ENCODE measurements at places on chromosomes 5 and 9.
A peak's percentile ranks its signal among the peaks of the same experiment; 100 is the strongest.

GRCh38 chr9:92706218-92706940, 36.4 kb upstream of the IPPK start:
- no peak for DNase-seq

- no peak for DNase-seq
Observed at GRCh38 chr5:75656311-75657003, 45.2 kb downstream of the ANKDD1B start.

- no peak for DNase-seq
Observed at GRCh38 chr5:157971571-157972216, 112.7 kb upstream of the CLINT1 start.

DNA sequence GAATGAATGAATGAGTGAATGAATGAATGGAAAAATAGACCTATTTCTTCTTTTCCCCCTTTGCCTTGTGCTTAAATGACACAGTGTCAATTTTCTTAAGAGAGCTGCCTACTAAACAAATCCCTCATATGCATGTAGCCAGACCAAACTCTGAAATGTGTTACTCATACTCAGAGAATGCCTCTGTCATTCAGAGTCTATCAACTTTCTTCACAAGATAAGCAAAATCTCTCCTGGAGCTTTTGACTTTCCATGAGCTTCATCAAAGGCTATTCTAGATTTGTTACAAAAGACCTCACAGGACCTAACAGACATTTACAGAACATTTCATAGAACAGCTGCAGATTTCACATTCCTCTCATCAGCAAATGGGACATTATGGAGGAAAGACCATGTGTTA, 275.7 kb upstream of the MSX2 start:
- no peak for DNase-seq

- DNase-seq: no peak
Observed at GRCh38 chr9:35552376-35552775, 52.7 kb upstream of the TESK1 start.

DNA sequence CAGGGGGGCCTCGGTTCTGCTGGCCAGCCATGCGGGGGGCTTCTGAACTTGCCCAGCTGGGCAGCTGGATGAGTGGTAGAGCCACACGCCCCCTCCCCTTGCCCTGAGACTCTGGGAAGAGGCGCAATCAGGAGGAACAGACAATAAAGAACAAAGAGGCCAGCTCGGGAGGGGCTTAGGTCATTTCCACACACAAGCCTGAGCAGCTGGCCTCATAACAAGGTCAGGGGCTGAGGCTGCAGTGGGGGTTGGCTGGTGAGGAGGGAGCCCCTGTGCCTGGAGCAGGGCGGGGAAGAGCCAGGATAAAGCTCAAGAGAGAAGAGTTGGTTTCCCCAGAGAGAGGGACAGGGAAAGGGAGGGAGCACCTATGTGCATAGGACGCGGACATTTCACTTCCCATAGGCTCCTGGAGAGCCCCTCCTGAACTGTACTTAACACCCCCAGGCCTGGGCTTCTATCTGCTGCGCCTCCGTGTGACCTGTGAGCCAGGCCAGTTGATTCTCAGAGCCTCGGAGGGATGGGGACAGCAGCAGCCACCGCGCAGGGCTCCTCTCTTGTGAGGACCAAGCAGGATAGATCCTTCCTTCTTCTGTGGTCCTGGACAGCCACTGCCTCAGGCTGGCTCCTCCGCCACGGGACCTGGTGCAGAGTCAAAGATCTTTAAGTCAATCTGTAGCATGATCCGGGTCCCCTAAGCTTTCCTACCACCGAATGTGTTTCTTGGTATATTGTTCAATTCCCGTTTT, 75.3 kb upstream of the GGTA1 start:
- DNase-seq: no peak

- no peak for DNase-seq
Observed at GRCh38 chr5:32445287-32445758, 783 bp upstream of the ZFR start.

- DNase-seq: no peak
Observed at GRCh38 chr5:100407053-100407452, 128.1 kb upstream of the FAM174A start.

GRCh38 chr5:132375957-132376356, 6.4 kb downstream of the SLC22A5 start:
- no peak for DNase-seq

DNA sequence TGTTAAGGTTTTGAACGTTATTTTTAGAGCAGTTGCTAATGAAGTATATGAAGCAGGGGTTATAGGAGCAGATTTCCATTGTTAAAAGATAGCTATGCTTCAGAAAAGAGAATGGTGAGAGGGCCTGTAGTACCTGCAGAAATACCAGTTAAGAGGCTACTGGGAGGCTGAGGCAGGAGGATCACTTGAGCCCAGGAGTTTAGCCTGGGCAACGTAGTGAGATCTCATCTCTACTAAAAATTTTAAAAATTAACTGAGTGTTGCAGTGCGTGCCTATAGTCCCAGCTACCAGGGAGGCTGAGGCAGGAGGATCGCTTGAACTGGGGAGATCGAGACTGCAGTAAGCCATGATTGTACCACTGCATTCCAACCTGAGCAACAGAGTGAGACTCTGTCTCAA, 148.8 kb downstream of the ZCCHC7 start:
- DNase-seq: no peak

DNA sequence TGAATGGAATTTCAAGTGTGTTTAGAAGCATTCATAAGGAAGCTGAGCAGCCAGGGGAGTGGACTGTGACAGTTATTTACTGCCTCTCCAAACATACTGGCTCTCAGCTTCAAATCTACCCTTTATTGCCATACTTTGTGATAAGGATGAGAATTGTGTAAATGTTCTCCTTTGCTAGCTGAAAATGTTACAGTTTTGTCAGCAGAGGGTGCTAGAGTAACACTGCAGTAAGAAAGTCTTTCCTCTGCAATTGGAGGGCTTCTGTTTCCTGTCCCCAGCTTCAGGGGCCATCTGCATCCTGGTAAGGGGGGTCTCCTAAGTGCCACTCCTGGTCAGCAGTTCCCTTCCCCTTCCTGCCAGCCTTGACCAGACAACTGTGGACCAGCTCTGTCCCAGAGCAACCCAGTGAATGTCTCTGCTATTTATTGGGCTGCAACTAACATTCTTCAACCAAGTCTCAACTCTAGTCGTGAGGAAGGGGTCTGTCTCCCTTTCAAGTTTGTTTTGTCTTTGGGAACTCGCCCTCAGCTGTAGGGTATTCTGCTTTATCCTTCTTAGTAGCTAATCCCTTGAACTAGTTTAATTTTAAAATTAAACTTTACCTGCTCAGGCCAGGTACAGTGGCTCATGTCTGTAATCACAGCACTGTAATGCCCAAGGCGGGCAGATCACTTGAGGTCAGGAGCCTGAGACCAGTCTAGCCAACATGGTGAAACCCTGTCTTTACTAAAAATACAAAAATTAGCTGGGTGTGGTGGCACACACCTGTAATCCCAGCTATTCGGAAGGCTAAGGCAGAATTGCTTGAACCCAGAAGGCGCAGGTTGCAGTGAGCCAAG, 45.3 kb downstream of the RAPGEF6 start:
- no peak for DNase-seq

DNA sequence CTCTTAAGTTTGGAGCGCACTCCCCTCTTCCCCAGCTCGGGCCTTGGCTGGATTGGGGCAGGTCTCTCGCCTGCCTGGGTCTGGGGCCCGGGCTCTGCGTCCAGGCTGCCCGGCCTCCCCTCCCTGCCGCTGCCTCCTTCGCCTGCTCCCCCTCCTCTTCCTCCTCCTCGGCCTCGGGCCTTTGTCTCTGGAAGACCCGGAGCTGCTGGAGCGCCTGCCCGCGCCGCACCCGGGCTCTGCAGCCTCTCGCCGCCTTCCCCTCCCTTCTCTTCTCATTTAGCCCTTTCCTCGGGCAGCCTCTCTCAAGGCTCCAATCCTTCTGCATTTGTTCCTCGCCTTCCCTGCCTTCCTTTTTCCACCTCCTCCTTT, 218.5 kb downstream of the C9orf50 start:
- no peak for DNase-seq

DNA sequence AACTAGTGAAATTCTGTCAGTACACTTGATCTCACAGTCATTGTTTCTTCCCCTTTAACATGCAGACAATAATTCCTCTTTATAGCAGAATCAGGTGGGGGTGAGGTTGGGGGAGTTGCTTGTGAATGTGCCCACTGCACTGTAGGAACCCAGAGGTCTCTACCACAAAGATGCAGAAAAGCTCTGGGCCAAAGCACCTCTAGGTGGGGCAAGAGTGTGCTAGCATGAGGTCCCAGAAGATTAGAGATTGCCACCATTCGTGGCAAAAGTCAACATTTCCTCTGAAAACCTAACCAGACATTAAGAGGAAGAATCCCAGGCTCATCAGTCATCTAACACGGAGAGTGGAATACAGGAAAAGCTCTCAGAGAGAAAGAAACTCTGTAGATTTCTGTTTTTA, 74.5 kb downstream of the PTCD2 start:
- DNase-seq: no peak

DNA sequence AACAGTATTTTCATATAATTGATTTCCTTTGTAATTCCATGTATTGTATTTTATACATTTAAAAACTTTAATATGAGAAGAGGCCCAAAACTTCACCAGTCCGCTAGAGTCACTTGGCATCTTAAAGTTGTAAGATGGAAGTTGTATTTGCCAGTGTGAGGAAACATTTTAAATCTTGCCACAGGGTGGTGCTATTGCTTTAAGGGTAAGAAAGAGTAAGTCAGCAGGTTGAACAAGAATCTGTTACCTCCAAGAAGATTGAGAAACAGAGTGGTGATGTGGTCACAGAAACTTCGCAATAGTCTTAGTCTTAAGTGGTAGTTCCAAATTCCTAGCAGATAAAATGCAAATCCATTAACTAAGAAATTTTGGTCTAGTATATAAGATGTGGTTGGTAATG, 39.8 kb upstream of the RANBP6 start:
- peak; percentile 80 for DNase-seq

Data from GF-D8 (cell line).